Neural progenitor cell (in vitro differentiated cells): ENCODE measurements at places on chromosomes 7 and 10. TPM values are rescaled to one million over a fixed set of nuclear protein-coding genes. Genes with fewer than 3 reads are reported as not detected.

GRCh38 chr10:12448729-12449391 is 99.5 kb downstream of the CAMK1D start:
- no peak for DNase-seq

DNA sequence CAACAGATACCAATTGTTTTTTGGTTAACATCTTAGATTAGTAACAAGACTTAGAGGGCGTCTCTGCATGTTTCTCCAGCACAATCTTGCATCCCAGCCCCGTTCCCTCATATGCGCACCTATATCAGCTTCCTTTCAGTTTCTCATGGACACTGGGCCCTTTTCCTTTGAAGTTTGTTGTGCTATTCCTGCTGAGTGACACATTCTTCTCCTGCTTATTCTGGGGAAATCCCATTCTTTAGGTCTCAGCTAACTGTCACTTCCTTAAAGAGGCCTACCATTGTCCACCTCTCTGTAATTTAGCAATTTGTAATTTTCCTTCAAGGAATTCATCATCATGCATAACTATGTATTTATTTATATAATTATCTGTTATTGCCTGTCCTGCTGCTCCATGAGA is 110.3 kb upstream of the STEAP1B start:
- no peak for DNase-seq

DNA sequence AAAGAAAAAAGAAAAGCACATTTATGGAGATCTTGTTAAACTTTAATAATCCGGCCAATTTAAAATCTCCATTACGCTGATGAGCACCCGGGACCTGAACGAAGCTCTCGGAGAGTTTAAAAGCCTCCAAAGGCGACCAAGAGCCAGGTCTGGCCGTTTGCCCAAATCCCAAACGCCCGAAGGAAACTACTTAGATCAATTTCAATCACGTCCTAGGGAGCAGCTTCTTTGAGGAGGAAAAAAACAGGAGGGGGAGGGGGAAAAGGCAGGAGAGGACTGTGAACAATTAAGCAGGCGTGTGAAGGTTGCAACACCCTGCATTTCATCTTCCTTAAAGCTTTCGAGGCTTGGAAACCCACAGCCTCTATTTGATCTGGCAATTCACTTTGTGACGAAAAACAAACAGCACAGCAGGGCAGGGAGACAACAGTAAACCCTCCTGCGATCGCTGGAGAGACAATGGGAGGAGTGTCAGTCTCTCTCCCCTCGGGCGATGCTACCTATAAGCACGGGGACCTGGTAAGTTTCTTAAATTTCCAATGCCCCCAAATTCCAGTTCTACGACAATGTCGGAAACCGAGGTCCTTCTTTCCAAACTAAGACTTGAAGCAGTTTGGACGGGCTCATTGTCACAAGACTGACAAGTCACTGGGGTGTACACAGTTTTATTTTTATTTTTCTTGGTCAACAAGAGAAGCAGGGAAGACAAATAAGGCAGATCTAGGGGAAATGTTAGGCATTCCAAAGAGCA is 1.2 kb downstream of the KLF6 start:
- peak; percentile 83 for DNase-seq

- DNase-seq = no peak
Measured at GRCh38 chr7:10821156-10821555, 152.5 kb upstream of the PHF14 start.

- DNase-seq = no peak
Measured at GRCh38 chr10:33416209-33416608, 81.7 kb upstream of the NRP1 start.

DNA sequence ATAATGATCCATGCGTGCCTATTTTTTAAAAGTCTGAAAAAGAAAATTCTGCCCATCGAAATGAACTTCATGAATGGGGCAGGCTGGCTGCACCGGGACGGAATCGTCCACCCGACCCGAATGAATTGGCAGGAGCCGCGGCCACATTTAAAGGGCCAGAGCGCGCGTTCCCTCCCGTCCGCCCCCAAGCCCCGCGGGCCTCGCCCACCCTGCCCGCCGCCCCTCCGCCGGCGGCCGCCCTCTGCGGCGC is 319 bp upstream of the GATA3 start:
- no peak for DNase-seq

- DNase-seq = no peak
Measured at GRCh38 chr7:29572558-29572957, 8.9 kb downstream of the PRR15 start.

GRCh38 chr10:36441557-36441956 is 683.8 kb upstream of the ANKRD30A start:
- DNase-seq = no peak

Gene ODAD2
- 6.5 and 9.7 TPM in 2 replicates for total RNA-seq

Gene SPDYE9
- not detected in 2 replicates for total RNA-seq
